ENCODE measurements at places on chromosomes 11 and 22.
A peak's percentile ranks its signal among the peaks of the same experiment; 100 is the strongest.

GRCh38 chr11:120971825-120972224 lies 52.1 kb upstream of the TBCEL start:
- DNase-seq, result no peak

GRCh38 chr11:123137431-123138224 lies 57.4 kb downstream of the CLMP start:
- peak; percentile 70 for DNase-seq

- no peak for DNase-seq
Measured at GRCh38 chr11:10087186-10087922, 206.7 kb downstream of the SBF2 start.

- no peak for DNase-seq
Measured at GRCh38 chr11:61647529-61647928, 32.7 kb upstream of the DAGLA start.

GRCh38 chr11:43574949-43575912 lies 105.3 kb upstream of the HSD17B12 start:
- no peak for DNase-seq

DNA sequence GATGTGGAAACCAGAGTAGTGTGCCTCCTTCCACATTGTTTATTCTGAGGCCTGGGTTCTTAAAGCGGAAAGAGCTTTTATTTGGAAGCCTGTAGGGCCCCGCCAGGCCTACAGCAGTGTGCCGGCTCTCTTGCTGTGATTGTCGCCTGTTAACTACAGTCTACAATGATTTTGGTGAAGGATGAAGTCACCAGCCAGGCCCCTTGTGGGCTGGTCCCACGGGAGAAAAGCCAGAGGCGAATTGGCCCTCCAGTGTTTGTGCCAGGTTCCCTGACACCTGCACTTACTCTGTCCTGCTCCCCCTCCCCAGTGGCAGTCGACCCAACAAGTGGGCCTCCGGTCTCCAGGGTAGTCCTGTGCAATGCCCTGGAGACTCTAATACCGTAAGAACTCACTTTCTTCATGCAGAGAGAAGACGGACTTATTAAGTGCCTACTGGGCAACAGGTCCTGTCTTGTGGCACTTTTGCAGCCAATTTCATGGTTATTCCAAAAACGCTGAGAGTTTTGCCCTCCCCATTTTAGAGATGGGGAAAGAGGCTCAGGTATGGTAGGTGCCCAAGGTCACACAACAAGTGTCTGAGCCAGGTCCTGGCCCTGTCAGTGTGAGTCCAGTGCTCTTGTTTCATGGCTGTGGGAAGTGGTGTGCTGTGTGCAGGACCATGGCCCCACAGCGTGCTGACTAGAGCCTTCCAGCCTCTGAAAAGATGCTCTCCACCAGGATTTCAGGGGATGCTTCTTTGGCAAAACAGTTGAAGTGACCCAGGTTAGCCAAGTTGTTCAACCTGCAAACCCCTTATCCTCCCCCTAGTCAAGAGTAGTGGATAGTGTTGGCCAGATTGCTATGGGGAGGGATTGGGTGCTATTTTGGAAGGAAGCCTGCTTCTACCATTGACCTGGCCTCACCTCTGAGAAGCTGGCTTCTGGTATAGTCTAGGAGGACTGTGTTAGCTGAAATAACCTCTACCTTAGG lies 1.4 kb downstream of the MICAL2 start:
- no peak for DNase-seq

DNA sequence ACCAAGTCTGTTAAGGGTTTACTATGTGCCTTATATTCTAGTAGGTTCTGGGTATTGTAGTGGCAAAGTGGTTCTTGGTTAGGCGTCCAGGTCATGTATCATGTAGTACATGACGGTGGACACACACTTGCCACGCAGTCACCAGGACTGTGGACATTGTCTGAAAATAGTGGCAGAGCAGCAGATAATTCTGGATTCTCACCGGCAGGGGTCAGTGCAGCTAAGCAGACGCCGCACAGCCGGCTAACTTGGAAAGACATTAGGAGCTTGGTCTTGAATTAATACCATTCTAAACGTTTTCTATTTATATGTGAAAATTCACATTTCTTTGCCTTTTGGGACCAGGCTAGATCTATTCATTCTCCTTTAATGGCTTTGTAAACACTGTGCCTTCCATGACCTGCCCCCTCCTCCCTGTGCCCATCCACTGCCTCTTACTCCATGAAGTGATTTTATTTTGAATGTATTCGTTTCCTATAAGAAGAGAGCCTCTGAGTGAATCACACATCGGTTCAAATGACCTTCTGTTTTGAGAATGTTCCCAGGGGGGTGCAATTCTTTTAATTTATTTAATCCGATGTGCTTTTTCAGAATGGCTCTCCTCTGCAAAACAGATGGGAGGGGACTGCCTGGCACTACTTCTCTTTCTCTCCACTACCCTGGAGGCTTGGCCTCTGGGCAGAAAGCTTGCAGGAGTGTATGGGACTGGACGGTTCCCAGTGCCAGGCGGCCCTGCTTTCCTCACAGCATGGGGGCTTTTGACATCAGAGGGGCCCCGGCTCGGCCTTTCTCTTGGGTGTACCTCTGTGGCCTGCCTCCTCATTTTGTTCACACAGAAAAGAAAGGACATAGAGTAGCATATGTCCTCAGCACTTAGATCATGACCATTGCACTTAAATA lies 378.0 kb downstream of the NTM start:
- no peak for DNase-seq

DNA sequence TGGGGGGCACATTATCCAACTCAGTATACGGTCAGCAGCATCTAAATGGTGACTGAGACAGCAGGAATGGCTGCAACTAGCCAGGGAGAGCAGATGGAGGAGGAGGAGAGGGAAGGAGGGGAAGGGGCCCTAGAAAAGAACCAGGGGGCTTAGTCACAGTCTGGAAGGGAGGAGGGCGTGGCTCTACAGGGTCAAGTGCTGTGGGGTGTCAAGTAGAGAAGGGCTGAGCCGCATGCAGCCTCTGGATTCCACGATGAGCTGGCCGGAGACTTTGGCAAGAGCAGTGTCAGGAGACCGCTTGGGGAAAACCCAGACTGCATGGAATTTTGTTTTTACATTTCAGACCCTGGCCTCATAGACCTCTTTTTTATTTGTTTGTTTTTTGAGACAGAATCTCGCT lies 25.8 kb upstream of the PPFIA1 start:
- DNase-seq, result peak; percentile 39

DNA sequence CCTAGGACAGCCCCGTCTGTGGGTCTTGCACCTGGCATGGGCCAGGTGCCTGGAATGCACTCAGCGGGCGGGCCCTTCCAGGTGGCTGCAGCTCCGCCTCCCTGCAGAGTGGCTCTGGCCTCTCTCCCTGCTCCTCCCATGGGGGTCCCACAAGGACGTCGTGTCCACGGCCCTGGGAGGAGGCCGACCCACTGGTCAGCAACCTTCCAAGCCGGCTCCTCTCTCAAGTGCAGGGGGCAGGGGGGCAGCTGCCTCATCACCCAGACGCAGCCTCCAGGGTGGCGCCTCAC lies 41.9 kb downstream of the CERK start:
- no peak for DNase-seq

DNA sequence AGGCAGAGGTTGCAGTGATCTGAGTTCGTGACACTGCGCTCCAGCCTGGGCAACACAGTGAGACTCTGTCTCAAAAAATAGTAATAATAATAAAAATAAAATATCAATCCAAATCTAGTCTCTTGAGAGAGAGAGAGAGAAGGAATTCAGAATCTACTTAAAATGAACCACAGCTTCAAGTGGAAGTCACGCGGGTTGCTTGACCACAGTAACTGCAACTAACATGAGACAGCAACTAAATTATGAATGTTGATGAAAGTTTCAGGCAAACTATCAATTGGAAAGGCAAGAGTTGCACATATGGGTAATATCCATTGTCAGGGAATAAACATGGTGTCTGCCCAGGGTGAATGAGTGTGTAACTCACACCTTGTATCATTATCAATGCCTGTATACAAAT lies 12.5 kb downstream of the POU2AF2 start:
- DNase-seq, result no peak

DNA sequence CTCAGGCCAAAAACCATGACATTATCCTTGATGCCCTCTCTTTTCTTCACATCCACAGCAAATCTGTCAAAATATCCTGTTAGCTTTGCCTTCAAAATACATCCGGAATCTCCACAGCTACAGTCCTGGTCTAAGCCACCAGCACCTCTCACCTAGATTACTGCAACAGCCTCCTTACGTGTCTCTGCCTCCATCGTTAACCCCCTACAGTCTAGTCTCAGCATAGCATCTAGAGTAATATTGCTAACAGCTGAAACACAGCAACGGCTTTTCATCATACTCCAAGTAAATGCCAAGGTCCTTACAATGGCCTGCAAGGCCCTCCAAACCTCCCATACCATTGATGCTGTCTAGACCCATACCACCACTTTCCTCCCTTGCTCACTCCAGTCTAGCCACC lies 4.4 kb downstream of the TSG101 start:
- DNase-seq, result no peak

- DNase-seq, result no peak
Measured at GRCh38 chr22:23437779-23438178, 142.3 kb downstream of the IGLL1 start.

DNA sequence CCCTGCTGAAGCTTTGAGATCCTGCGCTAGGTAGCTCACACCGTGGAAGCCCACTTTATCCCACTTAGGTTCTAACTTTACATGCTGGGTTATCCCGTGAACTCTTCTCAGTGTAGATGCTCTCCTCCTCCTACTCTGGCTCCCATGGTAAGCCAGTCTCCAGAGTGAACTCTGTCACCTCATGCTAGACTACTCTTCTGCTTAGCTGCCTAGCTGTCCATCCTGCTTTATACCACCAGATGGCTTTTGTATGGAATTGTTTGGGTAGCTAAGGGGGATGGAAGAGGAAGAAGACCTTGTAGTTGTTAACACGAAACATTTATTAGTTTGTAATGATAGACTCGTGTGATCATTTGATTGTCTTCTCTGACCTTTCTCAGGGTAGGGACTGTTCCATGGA lies 46.8 kb downstream of the EMSY start:
- DNase-seq, result no peak

- DNase-seq, result no peak
Measured at GRCh38 chr11:46378811-46379481, 2.5 kb upstream of the MDK start.

DNA sequence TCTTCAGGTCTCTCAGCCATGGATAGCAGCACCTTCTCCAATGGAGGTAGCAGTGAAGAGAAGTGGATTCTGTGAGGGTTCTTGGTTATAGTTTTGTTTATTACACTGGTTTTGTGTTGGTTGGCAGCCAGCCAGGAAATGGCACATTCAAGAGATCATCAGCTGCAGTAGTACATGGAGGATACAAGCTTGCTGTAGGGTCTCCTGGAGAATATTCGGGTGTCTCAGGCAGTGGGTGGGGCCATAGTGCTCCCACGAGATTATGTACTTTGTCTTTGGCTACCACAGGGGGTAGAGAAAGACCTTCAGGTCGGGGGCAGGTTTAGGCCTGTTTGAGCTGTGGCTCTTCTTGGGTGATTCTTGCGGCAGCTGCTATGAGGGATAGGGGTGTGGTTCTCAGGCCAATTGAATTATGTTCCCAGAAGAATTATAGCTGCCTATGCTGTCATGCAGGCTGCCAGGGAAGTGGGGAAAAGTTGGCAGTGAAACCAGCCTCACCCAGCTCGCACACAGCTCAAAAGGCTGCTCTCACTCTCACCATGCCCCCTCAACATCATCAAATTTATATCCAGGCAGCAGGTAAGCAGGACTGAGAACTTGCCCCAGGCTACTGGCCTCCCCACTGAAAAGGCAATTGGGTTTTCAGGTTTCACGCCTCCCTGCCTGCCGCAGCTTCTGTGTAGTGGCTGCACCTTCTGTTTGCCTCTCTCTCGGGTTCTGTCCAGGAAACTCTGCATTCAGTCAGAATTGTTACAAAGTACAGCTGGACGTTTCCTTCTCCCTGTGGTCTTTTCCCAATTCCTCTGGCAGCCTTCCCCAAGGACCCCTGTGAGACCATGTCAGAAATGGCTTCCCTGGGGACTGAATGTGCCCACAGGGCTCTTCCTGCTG lies 435.5 kb downstream of the LUZP2 start:
- no peak for DNase-seq

GRCh38 chr22:23193882-23194281 lies 13.6 kb downstream of the BCR start:
- DNase-seq, result no peak

GRCh38 chr11:105644839-105645573 lies 35.1 kb downstream of the GRIA4 start:
- no peak for DNase-seq

- no peak for DNase-seq
Measured at GRCh38 chr11:59918987-59919589, 19.1 kb upstream of the OOSP1 start.

DNA sequence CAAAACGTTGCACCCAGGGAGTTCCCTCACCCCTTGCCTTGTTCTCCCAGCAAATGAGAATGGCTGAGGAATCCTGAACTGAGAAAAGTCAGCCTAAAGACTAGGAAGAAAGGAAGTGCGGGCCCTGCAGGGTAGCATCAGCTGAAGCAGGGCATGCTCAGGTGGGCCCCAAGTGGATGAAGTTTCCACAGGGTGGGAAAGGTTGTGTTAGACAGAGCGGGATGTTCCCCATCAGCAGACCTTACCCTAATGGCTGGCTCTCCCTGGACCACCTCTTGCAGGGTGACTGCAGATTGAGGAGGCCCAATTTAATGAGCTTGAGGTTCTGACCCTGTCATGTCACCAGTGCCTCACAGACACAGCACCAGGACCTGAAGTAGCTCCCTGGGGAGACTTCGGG lies 81.5 kb upstream of the MYOD1 start:
- DNase-seq, result no peak

DNA sequence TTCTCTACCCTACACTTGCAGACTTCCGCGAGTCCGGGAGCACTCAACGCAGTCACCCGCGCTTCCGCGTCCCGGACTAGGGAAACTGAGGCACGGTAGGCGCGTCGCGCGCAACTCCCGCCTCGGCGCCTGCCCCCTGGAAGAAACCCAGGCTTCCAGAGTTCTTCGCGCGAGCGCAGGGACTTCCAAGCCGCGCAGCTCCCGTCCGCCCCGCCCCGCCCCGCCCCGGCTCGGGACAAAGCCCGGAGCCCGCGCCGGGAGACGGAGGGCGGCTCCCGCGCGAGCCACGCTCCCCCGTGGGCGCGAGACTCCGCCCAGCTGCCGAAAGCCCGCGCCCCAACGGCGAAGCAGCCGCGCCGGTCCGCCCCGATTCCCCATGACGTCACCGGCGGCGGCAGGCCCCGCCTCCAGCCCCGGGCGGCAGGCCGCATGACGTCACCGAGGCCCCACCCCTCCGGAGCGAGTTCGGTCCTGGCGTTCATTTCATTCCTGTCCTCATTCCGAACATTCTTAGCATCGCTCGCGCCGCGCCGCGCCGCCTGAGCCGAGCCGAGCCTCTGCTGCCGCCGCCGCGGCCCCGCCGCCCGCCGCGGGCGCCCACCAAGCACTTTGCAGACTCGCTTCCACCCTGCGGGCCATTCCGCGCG lies at the start of gene TEAD1:
Gene TEAD1 (plus strand): TSS at position 498 of the 647 bp plus-strand sequence.
- DNase-seq, result peak; percentile 59
